ENCODE measurements at places on chromosomes 7 and 10.

- DNase-seq: no peak
Measured at GRCh38 chr7:27202018-27202861, 2.3 kb upstream of the HOXA13 start.

GRCh38 chr10:129627442-129627841 lies 160.4 kb downstream of the MGMT start:
- DNase-seq: no peak

DNA sequence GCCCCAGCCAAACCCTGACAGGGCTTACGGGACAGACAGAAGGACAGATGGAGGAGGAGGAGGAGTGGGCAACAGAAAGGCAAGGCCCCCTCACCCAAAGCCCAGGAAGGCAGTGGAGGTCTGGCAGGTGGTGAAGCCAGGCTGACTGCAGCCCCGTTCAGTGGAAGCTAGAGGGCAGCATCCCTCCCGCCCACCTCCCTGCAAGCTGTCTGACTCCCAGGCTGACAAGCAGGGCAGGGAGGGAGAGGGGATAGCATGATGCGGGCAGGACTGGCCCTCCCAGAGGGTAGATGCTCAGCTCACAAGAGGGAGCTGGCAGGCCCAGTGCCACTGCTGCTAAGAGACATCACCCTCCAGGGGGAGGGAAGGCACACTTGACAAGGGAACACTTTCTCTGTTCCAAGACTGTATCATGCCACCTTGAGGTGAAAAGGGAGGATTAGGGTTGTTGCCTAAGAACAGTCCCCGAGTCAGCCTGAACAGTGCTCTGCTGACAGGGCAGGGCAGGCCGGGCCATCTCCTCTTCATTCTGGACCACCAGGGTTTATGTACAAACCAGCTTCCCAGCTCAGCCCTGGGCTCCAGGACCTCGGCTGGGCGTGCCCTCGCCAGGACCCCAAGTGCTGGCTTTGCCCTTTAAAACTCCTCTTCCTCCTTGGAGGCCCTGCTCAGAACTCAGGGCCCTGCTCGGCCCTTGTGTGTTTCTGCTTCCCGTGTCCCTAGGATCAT lies 61.8 kb downstream of the RASGEF1A start:
- DNase-seq: peak; percentile 58

DNA sequence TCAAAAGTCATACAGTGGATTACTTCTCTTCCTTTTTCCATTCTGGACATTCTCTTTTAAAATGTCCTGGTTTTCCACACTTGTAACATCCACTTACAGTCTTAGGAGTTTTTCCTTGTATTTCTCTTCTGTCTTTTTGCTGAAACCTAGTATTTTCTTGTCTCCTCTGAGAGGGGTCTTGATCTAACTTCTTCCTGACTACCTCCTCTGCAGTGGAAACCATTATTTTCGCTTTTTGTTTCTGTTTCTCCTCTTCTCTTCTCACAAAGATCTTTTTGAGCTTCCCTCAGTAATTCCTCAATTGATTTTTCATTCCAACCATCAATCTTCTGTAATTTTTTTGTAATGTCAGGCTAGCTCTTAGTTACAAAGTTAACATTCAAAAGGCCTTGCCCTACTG lies 23.7 kb upstream of the ELOVL3 start:
- no peak for DNase-seq

DNA sequence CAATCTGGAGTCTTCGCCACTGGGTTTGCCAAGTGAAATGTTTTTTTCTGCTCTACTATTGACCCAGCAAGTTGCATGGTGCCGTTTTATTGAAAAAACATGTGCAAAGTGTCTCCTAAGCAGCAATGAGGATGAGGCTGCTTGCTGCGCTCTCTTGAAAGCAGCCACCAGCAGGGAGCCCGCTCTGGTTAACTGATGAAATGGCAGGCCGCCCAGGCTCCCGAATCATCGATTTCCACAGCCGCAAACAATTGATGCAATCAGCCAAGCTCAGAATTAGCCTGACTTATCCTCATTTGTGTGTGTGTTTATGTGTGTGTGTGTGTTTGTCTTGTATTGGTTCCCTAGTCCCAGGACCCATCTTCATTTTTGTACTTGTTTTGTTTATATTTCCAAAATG lies 22.2 kb upstream of the LYZL1 start:
- no peak for DNase-seq

GRCh38 chr10:65358565-65358964 lies 1567.3 kb upstream of the LRRTM3 start:
- DNase-seq: no peak

DNA sequence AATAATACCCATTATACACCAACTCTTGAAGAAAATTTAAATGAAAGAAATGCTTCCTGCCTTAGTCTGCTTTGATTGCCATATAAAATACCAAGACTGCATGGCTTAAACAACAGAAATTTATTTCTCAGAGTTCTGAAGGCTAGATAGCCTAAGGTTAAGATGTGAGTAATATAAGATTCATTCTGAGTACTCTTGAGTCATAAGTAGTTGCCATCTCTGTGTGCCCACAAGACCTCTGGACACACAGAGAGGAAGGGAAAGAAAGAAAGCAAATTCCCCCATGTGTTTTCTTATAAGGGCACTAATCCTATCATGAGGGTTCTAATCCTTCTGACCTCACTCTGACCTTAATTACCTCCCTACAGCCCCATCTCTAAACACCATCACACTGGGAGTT lies 201.2 kb downstream of the PTN start:
- no peak for DNase-seq

GRCh38 chr7:86949052-86949778 lies 110.2 kb downstream of the ELAPOR2 start:
- DNase-seq: no peak

- DNase-seq: no peak
Measured at GRCh38 chr10:7507887-7508726, 97.3 kb upstream of the SFMBT2 start.

DNA sequence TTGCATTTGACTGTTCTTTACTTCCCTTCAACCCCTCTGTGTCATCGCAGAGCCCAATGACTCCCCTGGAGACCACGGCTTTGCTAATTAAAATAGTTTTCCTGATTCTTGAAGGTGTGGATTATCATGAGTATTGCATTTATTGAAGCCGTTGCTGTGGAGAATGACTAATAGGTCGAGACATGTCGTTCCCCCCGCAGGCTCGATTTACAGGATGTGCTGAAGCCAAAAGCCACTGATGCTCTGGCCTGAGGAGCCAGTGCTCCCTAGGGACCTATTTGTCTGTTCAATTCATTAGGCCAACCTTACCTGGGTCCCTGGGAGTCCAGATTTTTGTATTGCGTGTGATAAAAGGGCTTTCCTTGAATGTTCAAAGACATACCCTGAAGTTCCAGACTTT lies 102.3 kb downstream of the NPTX2 start:
- no peak for DNase-seq

- DNase-seq: no peak
Measured at GRCh38 chr7:129454249-129454551, 20.0 kb downstream of the STRIP2 start.

- DNase-seq: no peak
Measured at GRCh38 chr7:7228967-7229366, 46.6 kb downstream of the C1GALT1 start.

- peak; percentile 90 for DNase-seq
Measured at GRCh38 chr10:60031664-60032063, 125.3 kb upstream of the CCDC6 start.

- DNase-seq: no peak
Measured at GRCh38 chr10:34854147-34854601, 39.1 kb upstream of the PARD3 start.

GRCh38 chr7:157726764-157727163 lies 390.0 kb downstream of the DNAJB6 start:
- no peak for DNase-seq

- DNase-seq: no peak
Measured at GRCh38 chr10:98326621-98327027, 58.6 kb upstream of the LOXL4 start.

GRCh38 chr7:18570890-18571478 lies 75.4 kb downstream of the HDAC9 start:
- DNase-seq: peak; percentile 24

DNA sequence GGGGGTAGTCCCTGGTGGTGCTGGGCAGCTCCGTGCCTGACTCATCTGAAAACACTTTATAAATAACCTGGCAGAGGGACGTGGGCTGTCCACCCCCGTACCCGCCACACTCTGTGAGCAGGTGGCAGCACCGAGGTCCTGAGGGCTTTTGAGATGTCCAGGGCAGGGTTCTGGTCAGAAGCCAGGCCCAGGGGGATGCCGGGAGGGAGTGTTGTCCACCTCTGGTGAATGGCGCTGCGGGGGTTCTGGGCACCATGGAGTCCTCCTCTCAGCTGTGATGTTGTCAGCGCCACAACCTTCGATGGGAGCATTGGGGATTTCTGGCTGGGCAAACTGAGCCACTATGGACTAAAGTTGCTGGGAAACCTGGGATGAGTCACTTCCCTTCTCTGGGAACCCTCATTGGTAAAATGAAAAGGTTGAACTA lies 27.4 kb upstream of the GOLGA7B start:
- DNase-seq: no peak

GRCh38 chr7:151672716-151673115 lies 153.0 kb upstream of the RHEB start:
- no peak for DNase-seq

DNA sequence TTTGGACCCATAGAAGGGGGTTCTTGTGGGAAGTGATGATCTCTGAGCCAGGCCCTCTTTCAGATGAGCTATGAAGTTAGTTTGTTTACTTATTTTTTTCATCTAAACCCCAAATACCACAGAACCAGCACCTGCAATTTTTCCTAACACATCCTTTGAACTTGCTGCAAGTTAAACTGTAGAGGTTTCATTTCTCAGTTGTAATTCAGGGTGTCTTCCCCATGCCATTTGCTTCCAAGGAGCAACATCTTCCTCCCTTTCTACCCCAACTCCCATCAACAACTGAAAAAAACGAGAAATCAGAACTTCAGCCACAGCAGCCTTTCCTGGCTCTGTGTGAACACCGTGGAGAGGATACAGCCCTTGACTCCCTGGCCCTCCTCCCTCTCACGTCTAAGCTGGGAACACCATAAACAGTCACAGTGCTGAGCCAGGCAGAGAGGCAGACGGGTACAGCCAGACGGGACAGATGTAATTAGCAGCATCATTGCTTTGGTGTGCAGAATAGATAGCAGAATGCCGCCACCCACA lies 63.6 kb downstream of the RGS10 start:
- no peak for DNase-seq

Data from inflammatory macrophage (primary cell).